ENCODE measurements at places on chromosomes 11 and 22.

DNA sequence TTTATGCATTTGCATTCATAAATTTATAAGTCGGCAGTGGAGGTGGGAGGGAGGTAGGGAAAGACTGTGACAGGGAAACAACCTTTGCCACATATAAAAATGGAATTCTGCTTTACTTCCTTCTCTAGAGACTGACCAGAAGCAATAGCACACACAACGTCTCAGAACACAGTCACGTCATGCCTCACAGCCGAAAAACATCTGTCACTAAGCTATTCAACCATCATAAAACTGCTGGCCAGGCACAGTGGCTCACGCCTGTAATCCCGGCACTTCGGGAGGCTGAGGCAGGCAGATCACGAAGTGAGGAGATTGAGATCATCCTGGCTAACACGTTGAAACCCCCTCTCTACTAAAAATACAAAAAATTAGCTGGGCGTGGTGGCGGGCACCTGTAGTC lies 101.0 kb upstream of the CHRM4 start:
- no peak for DNase-seq

GRCh38 chr22:35582861-35583670 lies 34.1 kb downstream of the MB start:
- peak; percentile 33 for DNase-seq

- DNase-seq: no peak
Measured at GRCh38 chr11:12269446-12270214, 107.7 kb upstream of the PARVA start.

DNA sequence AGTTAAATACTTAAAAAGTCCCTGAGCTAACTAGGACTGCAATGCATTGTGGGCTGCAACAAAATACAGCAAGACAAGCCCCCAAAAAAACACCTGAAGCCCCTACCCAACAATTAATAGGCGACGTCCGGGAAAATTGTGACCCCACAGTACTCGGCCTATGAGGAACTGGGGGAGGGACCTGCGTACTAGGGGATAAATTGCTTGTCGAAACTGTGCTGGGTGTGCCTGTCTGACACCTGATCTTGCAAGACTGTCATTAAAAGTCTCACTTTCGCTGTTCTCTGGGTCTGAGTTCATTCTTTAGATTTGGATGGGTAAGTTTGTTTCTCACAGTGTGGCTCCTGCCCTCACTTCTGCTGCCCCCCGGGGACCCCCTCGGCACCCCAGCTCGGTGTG lies 15.2 kb downstream of the TANGO2 start:
- no peak for DNase-seq

DNA sequence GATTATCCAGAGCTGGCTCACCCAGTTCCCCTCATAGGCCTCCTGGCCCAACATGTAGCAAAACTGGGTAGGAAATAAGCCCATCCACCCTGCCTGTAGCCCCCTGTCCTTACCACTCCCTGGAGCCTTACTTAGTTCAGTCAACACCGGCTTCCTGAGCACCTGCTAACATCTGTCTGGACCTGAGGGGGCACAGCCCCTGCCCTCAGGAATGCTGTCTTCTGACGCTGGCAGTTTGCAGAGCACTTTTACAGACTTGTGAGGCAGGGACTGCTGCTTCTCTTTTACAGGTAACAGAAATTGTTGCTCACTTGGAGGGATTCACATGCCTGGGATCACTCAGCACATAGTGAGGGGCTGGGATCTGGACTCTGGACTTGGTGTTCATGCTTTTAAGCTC lies 152.0 kb upstream of the TBCEL start:
- no peak for DNase-seq

GRCh38 chr11:77351281-77351886 lies 49.9 kb upstream of the GDPD4 start:
- no peak for DNase-seq

DNA sequence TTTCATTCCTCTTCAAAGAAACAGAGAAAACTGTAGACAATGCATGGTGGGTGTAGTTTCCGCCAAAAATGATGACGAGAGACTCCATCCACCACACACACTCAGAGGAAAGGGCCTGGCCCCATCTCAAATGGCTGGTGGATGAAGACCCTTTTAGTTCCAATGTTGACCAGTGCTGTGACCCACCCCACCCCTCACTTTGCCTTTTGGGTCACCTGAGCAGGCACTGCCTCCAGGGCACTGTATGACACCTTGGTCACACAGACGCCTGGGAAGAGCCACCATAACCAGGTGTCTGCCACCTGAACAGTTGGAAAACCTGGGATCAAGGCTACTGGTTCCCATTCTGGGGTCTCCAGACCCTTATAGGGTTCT lies 121.3 kb downstream of the MPPED1 start:
- no peak for DNase-seq

DNA sequence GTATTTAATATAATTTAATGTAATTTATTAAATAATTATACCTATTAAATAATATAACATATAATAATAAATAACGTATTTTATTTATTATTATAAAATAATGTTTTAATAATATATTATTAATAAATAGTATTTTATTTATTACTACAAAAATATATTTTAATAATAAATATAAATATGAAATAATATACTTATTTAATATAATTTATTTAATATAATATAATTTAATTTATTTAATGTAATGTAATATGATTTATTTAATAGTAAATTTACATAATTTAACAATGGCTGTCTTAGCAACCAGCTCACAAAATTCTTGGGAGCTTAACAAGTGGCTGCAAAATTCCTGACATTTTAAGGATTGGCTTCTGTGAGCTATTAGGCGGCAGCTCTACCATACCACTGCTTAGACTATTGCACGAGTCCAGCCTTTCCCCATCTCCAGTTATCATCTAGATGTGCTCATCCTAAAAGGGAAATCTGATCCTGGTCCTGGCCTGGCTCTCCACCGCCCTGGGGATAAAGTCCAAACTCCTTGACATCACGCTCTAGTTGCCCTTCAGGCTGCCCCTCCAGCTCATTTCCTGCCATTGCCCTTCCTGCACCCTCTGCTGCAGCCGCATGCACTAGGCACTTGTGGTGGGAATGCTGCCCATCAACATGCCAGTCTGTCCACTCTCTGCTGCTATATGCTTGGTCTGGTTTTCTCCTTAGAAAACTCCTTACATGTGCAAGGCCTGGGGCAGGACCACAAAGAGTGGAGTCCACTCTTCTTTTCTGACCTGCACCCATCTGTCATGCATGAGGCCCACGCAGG lies 9.8 kb downstream of the MMP20 start:
- DNase-seq: no peak

- DNase-seq: no peak
Measured at GRCh38 chr11:36214480-36214879, 74.7 kb downstream of the COMMD9 start.

DNA sequence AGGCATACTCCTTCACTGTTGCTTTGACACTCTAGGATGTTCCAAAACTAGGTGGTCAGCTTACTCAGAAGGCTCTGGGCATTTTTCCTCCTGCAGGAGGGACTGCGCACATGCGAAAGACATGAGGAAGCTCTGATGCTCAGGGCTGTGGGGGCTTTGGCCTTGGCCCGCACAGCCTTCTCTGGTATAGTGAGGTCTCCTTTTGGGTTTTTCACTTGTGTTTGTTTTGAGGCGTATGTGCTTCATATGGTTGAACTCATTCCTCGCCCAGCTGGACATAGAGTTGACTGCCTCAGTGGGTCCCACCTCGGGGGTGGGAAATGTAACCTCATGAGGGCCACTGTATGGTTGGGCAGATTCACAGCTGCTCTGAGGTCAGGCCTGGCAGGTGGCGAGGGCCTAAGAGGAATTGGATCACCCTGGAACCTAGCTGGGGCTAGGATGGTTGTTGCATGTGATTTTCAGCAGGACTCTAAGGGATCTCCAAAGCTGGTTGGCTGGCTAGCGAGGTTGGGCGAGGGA lies 63.7 kb downstream of the PTPRJ start:
- no peak for DNase-seq

- no peak for DNase-seq
Measured at GRCh38 chr22:19504900-19505734, 19.1 kb downstream of the CLDN5 start.

- no peak for DNase-seq
Measured at GRCh38 chr22:20186183-20186870, 35.5 kb upstream of the CCDC188 start.

GRCh38 chr11:59556917-59557348 lies 45.6 kb downstream of the OR4D9 start:
- DNase-seq: no peak

DNA sequence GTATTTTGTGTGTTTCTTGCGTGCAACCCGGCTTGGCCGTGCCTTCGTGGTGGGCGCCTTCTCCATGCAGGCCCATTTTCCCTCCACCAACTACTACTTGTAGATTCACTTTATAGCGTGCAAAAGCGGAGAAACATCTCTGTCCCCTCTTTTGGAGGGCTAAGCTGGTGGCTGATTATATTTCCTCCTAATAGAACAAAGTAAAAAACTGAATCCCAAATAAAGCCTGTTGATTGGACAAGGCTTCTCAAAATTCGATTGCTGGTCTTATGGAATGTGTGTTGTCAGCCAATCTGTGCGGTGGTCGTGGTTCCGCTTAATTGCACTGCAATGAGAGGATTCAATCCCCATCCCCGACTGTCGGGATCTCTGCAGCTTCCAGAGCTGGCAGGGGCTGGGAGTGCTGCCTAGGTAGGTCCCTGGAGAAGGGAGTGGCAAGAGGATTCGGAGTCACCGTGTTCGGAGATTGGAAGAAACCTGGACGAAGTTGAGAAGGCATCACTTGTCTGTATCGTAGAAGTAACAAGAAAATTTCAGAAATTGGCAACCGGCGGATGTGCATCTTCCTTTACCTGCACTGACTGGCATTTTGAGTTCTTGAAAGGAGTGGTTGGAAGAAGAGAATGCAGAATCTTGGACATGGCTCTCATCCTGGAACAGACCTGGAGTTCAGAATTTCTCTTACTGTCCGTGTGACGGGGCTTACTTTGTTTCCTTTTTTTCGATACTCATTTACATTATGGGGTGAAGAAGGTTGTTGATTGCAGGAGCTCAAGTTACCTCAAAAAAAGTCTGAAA lies 1.1 kb downstream of the HMGXB4 start:
- no peak for DNase-seq

DNA sequence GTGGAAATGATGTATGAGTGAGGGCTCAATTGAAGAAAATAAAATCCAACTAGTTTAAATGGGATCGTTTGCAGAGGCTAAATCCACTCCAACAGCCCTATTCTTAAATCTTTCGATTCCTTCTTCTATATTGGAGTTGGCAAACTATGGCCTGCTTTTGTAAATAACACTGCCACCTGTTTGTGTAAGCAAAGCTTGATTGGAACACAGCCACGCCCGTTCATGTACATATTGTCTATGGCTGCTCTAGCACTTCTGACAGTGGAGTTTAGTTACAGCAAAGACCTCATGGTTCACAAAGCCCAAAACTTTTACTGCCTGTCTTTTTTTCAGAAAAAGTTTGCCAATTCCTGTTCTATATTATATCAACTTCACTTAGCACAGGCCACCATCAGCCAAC lies 40.6 kb upstream of the RCN1 start:
- DNase-seq: no peak

DNA sequence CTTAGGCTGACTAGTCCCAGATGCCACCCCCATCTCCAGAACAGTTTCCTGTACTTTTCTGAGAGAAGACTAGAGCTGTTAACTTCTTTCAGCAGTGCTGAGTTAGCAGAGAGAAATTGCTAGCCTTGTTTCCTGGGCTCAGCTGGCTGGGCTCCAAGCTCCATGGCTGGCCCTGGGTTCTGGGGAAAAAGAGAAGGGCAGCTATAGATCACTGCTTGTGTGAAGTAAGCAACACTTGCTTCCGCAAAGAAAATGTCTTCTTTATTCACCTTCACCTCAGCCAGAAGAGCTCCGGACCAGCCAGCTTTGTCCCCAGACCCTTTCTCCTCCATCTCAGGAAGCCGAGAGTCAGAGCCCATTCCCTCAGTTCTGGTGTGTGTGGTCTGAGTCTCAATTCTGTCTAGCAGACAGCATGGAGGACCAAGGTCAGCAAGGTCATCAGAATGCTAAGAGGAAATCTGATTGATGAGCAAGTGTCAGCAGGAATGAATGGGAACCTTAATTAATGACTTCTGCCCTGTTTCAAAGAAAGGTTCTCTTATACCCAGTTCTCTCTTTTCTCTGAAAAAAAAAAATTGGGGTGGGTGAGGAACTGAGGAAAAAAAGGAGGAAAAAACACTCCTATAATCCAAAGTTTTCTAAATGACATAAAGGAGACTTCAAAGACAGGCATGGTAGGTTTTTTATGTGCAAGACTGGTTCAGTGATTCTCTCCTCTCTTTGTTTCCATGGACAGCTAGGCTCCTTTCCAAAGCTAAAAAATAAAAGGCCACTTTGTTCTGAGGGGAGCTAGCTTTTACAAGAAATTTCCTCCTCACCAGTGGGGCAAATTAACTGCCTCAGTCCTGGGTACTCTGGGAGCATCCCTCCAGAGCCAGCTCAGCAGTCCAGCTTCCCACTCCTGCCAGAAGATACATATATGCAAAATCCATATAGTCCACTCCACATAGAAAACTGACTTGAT lies 63.6 kb upstream of the FAM181B start:
- no peak for DNase-seq

- no peak for DNase-seq
Measured at GRCh38 chr11:91835051-91835560, 389.5 kb upstream of the FAT3 start.

DNA sequence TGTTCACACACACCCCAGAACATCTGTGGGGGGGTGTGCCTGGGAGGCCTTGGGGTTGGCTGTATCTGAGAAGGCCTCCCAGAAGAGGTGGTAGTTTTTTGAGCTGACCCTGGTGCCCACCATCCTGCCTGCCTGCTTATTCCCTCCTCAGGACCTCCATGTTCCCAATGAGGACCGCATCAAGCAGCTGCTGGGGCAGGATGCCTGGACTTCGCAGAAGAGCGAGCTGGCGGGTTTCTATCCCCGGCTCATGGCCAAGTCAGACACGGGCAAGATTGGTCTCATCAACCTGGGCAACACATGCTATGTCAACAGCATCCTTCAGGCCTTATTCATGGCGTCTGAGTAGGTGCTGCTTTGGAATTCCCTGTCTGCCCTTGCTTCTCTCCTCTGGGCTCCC lies 17.0 kb downstream of the USP35 start:
- no peak for DNase-seq

DNA sequence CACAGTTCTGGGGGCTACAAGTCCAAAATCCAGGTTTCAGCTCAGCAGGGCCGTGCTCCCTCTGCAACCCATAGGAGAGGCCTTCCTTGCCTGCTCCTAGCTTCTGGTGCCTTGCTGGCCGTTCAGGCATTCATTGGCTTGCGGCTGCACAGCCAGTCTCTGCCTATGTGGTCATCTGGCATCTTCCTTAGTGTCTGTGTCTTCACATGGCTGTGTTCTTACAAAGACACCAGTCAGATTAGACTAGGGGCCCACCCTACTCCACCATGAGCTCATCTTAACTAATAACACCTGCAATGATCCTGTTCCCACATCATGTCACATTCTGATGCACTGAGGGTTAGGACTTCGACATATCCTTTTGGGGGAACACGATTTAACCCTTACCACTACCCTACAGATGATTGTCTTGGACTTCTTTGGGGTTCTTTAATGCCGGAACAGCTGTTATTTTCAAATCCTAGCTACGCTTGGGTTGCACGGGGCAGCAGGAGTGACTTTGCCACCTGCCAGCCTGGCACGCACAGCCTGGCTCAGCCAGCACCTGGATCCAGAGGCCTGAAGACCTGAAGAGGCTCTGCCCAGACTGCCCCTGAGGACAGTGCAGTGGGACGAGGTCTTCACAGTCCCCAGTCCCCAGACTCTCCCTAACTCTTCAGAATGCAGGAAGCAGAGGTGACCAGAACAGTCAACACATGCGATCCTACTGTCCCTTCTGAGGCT lies 7.7 kb upstream of the NEAT1 start:
- no peak for DNase-seq
